ENCODE measurements at places on chromosomes 13 and 19. TPM values are rescaled to one million over a fixed set of nuclear protein-coding genes. Genes with fewer than 3 reads are reported as not detected.

DNA sequence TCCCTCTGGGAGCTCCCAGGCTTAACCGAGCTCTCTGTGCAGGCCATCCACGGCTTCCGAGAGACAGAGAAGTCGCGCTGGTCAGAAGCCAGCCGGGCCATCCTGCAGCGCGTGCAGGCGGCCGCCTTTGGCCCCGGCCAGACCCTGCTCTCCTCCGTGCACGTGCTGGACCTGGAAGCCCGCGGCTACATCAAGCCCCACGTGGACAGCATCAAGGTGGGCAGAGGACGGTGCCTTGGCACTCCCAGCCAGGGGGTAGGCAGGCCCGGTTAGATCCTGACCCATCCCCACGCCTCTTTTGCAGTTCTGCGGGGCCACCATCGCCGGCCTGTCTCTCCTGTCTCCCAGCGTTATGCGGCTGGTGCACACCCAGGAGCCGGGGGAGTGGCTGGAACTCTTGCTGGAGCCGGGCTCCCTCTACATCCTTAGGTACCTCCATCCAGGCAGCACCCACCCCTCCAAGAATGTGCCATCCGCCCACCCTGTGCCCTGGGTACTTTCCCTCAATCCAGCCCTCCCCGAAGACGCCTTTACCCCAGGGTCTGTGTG, 1.5 kb downstream of the PSPN start:
- H3K4me1 ChIP-seq = peaks cover 36% of the 10 kb centered on the region
- H3K27ac ChIP-seq = peak overlapping the region; percentile 95
- H3K36me3 ChIP-seq = peaks cover 26% of the 10 kb centered on the region

DNA sequence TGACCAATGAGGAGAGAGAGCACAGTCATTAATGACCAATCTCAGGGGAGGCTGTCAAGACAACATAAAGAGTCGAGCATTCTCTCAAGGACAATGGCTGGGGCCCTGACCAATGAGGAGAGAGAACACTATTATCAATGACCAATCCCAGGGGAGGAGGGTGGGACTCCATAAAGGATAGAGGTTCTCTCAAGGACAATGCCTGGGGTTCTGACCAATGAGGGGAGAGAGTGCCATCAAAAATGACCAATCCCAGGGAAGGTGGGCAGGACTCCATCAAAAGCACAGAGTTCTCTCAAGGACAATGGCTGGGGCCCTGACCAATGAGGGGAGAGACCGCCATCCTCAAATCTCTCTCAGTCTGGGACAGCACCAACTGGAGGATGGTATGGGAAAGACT, 3.3 kb upstream of the KLK11 start:
- H3K4me3 ChIP-seq = no peak overlapping the region
- H3K36me3 ChIP-seq = no peaks in the 10 kb centered on the region
- H3K27ac ChIP-seq = no peak overlapping the region
- no peak for DNase-seq

KASH5 gene
- not detected for total RNA-seq

- H3K27me3 ChIP-seq = no peaks in the 10 kb centered on the region
- no peak for DNase-seq
- H3K27ac ChIP-seq = no peak overlapping the region
Observed at GRCh38 chr13:77398825-77399620, 72.1 kb upstream of the MYCBP2 start.

HCN2 gene
- 0.13 TPM for total RNA-seq

GRCh38 chr19:38989066-38989605, 13.6 kb upstream of the FBXO17 start:
- DNase-seq = peak; percentile 75
- peaks cover 3% of the 10 kb centered on the region for H3K27me3 ChIP-seq
- no peak overlapping the region for H3K4me3 ChIP-seq
- H3K4me1 ChIP-seq = peaks cover 5% of the 10 kb centered on the region
- H3K27ac ChIP-seq = peak overlapping the region; percentile 47

DNA sequence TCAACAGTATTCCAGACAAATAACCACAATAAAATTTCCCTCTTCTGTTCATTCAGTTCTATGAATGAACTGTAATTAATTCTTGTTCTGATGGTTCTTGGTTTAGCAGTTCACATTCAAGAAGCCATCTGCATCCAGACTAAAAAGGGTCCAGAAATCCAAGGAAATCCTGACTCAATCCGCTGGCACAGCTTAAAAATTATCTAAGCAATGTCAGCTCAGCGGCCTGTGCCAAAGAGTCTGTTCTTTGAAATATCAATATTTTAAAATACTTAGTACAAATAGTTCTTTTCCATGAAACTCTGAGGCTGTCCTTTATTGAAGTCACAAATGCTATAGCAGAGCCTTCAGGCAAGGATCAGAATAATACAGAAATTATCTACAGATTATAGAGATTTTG, 57.2 kb downstream of the DHRS12 start:
- H3K4me1 ChIP-seq = no peaks in the 10 kb centered on the region
- H3K4me3 ChIP-seq = no peak overlapping the region
- peaks cover 11% of the 10 kb centered on the region for H3K36me3 ChIP-seq
- H3K27ac ChIP-seq = no peak overlapping the region

TMC4 gene
- total RNA-seq = 1.5 TPM

GRCh38 chr19:7994928-7995809, 10.3 kb downstream of the ELAVL1 start:
- H3K4me3 ChIP-seq = no peak overlapping the region
- peaks cover 25% of the 10 kb centered on the region for H3K36me3 ChIP-seq
- no peak overlapping the region for H3K27ac ChIP-seq
- peaks cover 3% of the 10 kb centered on the region for H3K4me1 ChIP-seq
- H3K27me3 ChIP-seq = no peaks in the 10 kb centered on the region

TNNT1 gene
- 387 TPM for total RNA-seq

MCEMP1 gene
- not detected for total RNA-seq

DNA sequence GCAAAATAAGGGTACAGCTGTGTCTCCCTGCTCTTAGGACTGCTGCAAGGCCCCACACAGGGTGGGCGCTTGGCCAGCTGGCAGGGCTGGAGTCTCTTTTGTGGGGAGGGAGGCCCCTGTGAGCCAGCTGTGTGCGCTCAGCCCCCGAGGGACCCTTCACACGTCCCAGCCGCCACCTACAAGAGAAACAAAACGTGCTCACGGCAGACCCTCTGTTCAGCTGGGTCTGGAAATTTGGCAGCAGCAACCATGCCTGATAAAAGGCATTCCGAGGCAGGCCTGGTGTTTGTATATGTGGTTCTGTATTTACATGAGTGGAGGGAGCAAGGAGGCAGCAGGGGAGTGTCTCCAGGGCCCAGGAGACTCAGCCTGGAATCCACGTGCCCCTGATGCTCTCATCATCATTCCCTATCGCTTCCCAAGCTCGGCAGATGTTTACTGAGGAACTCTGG, 49.7 kb downstream of the CRTC1 start:
- no peaks in the 10 kb centered on the region for H3K27me3 ChIP-seq
- H3K4me1 ChIP-seq = peaks cover 50% of the 10 kb centered on the region
- H3K4me3 ChIP-seq = no peak overlapping the region
- peak; percentile 61 for DNase-seq
- peak overlapping the region; percentile 35 for H3K27ac ChIP-seq

NMRK2 gene
- total RNA-seq = 168 TPM

- H3K4me3 ChIP-seq = no peak overlapping the region
- DNase-seq = no peak
- H3K27me3 ChIP-seq = no peaks in the 10 kb centered on the region
- no peak overlapping the region for H3K27ac ChIP-seq
Observed at GRCh38 chr13:31485183-31485582, 254.1 kb upstream of the RXFP2 start.

Data from muscle of leg (tissue), 16 donors.